ENCODE measurements at places on chromosomes 5 and 9.

- DNase-seq, result no peak
These were observed 502.8 kb upstream of the PAPPA start for GRCh38 chr9:115650768-115651167.

DNA sequence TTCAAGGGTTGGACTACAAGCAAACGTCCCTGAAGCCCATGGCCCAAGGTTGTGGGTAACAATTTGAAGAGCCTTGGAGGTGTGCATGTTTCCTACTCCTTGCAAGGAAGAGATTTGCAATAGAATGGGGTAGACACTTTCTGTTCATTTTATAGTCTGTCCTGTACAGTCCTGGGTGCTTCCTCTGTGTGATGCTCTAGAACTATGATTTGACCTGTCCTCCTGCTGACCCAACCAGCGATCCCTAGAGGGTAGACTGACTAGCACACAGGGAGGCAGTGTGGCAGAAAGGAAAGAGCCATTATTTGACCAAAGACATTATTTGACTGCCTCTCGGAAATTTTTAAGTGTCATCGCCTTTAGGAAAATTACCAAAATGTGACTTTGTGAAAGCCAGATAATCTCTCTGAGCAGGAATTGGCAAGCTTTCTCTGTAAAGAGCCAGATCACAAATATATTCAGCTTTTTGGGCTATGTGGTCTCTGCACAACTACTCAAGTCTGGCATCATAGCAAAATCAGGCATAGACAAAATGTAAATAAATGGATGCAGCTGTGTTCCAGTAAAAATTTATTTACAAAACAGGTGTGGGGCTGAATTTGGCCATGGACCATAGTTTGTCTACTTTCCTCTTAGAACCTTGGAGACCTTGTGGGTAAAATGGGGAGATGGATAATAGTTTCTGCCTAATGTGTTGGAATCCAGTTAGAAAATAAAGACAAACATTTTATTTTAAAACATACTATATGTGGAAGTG, 106.8 kb downstream of the DMRT2 start:
- no peak for DNase-seq

DNA sequence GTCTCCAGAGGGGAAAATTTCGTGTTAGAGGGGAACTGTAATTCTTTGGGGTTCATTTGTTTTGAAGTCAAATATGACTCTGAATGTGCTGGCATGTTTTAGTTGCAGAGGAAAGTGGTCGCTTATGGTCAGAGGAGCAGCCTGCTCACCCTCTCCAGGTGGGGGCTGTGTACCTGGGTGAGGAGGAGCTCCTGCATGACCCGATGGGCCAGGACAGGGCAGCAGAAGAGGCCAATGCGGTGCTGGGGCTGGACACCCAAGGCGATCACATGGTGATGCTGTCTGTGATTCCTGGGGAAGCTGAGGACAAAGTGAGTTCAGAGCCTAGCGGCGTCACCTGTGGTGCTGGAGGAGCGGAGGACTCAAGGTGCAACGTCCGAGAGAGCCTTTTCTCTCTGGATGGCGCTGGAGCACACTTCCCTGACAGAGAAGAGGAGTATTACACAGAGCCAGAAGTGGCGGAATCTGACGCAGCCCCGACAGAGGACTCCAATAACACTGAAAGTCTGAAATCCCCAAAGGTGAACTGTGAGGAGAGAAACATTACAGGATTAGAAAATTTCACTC, 13.5 kb downstream of the TXNDC15 start:
- no peak for DNase-seq

DNA sequence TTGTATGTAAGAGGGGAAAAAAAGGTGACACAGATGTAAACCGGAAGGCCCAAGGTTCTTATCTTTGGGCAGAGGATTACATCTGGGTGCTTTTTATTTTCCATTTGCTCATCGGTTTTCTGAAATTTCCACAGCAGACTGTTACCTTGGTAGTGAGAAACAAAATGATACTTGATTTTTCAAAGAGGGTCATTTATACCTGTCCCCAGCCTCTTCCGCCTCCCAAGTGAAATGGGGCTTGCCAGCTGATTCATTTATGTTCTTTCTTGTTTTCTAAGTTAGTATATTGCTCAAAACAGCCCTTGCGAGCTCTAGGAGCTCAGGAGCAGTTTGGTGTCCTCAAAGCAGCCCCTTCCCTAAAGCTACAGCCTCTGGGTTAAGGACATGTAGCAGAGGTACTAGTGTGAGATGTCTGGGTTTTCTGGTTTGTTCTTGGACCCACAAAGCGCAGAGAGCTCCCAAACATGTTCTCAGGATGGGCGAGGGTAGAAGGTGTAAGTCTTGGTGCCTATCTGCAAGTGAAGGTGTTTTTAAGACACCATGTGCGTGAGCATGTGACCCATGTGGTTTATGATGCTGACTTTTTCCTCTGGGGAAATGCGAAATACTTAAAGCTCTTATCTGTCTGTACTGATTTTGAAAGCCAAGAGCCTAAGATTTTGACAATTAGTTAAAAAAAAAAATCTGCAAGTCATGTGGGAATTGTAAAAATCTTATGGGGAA, 38.3 kb downstream of the DAPK1 start:
- no peak for DNase-seq

DNA sequence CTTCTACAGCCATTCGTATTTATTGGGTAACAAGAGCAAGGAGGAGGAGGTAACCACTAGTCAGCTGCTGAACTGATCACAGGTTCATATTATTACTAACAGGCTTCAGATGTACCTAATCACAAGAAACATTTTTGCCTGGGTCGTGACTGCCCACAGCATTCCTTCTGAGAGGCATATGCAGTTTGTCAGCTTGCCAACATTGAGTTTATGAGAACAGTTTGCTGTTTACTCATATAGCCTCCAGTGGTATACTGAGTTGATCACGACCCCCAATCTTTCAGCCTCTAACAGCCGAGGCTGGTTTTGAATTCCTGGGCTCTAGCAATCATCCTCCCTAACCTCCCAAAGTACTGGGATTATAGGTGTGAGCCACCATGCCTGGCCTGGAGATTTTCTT, 693.6 kb downstream of the TLE1 start:
- DNase-seq, result peak; percentile 4

DNA sequence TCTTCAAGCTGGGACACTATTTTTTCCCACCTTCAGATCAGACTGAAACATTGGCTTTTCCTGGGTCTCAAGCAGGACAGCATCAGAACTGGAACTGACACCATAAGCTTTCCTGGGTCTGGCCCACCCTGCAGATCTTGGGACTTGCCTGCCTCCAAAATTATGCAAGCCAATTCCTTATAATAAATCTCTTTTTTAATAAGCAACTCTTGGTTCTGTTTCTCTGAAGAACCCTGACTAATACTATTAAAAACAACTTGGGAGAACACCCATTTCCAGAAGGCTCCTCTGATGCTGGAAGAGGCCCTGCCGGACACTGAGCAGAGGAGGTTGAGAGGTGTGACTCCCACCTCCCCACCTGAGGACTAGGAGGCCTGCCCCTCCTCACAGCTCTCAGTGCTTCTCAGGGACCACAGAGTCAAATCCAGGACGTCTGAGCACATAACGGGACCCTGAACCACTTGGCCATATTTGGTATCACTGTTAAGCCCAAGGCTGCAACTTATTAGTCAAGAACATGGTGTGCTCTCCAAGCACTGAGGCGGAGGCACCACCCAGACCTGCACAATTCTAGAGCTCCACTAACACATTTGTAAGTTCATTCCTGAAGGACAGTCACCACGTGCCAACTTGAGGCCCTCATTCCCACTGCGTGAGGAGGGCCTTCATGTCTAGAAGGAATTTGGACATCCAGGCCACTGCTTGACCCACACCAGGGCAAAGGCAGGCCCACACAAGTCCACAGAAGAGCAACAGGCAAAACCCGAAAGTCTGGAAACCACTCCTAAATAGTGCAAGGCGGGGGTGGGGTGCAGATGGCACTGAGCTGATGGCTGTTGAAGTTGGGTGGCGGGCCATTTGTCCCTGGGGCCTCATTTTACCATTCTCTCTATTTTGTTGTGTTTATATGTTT, 9.5 kb downstream of the SHC3 start:
- no peak for DNase-seq

DNA sequence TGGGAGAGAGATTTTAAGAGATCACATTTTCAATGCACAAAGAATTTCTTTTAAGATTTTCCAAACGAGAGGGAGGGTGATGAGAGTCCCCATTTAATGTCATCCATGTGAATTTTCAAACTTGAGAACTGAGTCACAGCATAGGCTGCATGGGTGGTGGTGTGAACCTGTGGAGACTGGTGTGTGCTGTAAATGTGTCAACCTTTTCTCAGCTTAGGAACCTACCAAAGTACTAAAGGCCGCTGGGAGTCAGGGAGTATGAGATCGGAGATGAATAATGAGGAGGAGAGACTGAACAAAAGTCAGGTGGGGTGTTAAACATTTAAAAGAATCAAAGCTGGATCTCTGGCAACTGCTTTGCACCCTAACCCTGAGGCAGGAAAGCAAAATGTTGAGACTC, 7.5 kb downstream of the ALDH1A1 start:
- no peak for DNase-seq

- DNase-seq, result no peak
These were observed 84.0 kb upstream of the NEURL1B start for GRCh38 chr5:172556971-172557461.

GRCh38 chr9:87614397-87614796, 111.5 kb upstream of the CTSL start:
- no peak for DNase-seq

- DNase-seq, result peak; percentile 58
These were observed 48.0 kb upstream of the POU5F2 start for GRCh38 chr5:93789173-93790067.

- DNase-seq, result no peak
These were observed 7.3 kb upstream of the MAN2A1 start for GRCh38 chr5:109682383-109682782.

GRCh38 chr9:34994900-34995669, 5.5 kb downstream of the DNAJB5 start:
- DNase-seq, result no peak

DNA sequence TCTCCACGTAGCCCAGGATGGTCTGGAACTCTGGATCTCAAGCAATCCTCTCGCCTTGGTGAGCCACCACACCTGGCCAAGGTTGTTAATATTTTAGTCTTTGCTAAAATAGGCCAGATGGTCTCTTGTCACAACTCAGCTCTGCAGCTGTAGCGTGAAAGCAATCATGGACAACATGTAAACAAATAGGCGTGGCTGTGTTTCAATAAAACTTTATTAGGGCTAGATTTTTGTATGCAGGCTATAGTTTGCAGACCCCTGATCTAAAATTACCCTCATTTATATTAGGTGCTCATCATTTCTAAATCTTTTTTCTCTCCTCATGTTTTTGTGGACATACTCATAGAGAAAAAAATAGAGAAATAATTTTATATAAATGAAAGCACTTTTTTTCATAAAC, 72.1 kb upstream of the SLC28A3 start:
- no peak for DNase-seq

Data from amniotic stem cell (primary cell).